ENCODE measurements at places on chromosomes 7 and 10.
A peak's percentile ranks its signal among the peaks of the same experiment; 100 is the strongest.

DNA sequence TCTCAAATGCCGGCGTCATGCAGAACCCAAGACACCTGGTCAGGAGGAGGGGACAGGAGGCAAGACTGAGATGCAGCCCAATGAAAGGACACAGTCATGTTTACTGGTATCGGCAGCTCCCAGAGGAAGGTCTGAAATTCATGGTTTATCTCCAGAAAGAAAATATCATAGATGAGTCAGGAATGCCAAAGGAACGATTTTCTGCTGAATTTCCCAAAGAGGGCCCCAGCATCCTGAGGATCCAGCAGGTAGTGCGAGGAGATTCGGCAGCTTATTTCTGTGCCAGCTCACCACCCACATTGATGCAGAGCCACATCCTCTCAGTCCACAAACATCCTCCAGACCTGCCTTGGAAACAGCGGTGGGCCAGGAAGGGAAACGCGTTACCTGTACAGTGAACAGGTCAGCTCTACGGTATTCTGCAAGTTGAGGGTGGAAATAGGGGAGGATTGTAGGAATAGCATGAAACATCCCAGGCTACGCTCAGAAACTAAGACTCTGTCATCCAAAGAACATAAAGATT lies 133.1 kb upstream of the PRSS1 start:
- DNase-seq, result no peak

DNA sequence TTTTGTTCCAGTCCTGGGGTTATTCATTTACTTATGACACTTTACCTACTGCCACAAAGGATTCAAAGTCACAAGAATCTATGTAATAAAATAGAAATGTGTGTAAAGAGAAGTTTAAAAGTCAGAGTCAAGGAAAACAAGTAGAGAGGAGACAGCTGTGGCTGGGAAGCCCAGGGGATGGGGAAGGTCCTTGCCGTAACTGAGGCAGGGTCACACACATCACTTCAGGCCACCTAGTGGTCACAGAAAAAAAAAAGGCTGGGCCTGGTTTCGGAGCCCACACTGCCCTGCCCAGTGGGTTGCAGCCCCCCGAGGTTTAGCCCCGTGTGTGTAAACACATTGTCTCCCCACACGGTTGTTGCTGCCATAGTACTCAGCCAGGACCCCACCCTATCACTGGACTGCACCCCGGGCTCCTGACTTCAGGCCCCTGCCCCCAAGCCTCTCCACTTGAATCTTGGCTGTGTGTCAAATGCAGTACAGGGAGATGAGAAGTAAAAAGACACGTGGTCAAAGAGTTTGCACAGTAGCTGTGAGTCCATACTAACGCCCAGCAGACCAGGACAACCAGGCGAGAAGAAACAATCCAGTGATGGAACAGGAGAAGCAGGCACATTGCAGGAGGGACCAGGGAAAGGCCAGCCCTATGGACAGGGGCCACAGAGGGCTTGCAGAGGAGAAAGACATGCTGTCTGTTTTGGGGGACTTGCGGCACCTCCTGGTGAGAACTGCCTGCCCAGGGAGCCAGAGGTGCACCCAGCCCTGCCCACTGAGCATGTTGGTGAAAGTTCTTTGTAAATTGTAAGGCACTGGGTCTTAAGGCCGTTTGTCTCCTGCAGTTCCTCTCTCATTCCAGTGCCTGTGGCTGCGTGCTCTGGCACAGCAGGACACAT lies 91.4 kb upstream of the MACROH2A2 start:
- DNase-seq, result peak; percentile 32

DNA sequence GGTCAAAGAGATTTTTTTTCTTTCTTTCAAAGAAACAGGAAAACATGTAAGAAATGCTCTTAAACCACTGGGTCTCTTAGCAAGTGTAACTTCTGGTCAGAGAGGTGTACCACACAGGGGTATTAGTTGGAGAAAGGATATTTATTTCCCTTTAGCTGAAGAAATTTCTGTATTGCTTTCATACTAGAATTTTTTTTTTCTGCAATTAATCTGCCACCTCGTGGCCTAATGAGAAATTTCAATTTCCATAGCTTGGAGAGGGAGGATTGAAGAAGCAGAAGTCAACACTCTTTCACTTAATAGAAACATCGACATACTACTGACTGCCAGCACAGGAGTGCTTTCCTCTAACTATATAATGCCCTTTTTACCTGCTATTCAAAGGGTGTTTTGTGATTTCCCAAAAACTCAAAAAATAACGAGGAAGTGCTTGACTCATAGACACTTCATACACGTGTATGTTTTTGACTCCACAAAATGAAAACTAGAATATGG lies 177.6 kb upstream of the NAMPT start:
- peak; percentile 81 for DNase-seq

GRCh38 chr7:21169667-21170580 lies 258.0 kb upstream of the SP4 start:
- no peak for DNase-seq

GRCh38 chr10:24344279-24344678 lies 135.3 kb downstream of the KIAA1217 start:
- DNase-seq, result peak; percentile 94

- DNase-seq, result no peak
Measured at GRCh38 chr7:127998671-127999070, 32.6 kb downstream of the LRRC4 start.

- DNase-seq, result peak; percentile 67
Measured at GRCh38 chr7:115127399-115128021, 205.6 kb downstream of the MDFIC start.
